Progenitor cell of endocrine pancreas (in vitro differentiated cells): ENCODE measurements at places on chromosomes 11 and 22. TPM values are rescaled to one million over a fixed set of nuclear protein-coding genes. Genes with fewer than 3 reads are reported as not detected.

The CREB3L1 gene
- total RNA-seq = 9.5 and 9.6 TPM in 2 replicates

The PEX16 gene
- 28.0 and 34.6 TPM in 2 replicates for total RNA-seq

The UPK3A gene
- total RNA-seq = 0.57 and 1.9 TPM in 2 replicates

DNA sequence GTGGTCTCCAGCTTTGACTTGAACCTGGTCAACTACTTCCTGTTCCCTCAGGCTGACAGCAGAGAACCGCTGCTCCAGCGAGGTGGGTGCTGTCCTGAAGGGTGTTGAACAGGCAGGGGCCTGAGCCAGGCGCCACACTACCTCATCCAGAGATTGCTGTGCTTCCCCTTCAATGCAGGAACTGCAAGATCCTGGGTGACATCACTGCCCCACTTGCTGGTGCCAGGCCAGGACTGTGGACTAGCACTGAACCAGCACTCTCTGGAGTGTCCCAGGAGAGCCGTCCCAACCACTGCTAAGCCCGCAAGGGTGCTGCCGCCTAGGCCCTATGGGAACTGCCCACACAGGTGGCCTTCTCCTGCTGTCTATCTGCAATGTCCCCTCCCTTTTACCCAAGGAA, 51.7 kb downstream of the GAB4 start:
- no peaks in the 10 kb centered on the region for H3K27me3 ChIP-seq
- no peak overlapping the region for H3K4me3 ChIP-seq
- no peaks in the 10 kb centered on the region for H3K36me3 ChIP-seq
- DNase-seq = no peak

DNA sequence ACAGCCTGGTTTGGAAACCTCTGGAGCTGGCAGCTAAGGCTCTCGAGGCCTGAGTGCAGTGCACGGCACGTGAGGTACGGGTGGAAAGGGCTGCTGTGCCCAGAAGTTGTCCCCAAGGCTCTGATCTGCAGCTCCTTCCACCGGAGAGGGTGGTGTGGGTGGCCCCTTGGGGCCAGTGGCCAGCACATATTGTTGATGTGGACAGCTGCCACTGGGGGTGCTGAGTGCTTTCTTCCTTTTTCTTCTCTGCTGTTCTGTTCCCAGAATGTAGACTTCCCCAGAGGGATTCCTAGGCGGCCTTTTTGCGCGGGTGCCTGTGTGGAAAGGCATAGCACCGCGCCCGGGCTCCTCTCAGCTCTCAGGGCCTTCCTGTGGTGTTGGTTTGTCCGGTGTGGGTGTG, 1476.5 kb downstream of the TBC1D22A start:
- no peak overlapping the region for H3K4me3 ChIP-seq
- no peaks in the 10 kb centered on the region for H3K4me1 ChIP-seq
- DNase-seq = no peak
- H3K36me3 ChIP-seq = no peaks in the 10 kb centered on the region

GRCh38 chr22:31271485-31271884, 20.8 kb downstream of the PIK3IP1 start:
- no peaks in the 10 kb centered on the region for H3K27me3 ChIP-seq
- H3K27ac ChIP-seq = peak overlapping the region; percentile 13
- peaks cover 13% of the 10 kb centered on the region for H3K4me1 ChIP-seq
- peaks cover 25% of the 10 kb centered on the region for H3K36me3 ChIP-seq

DNA sequence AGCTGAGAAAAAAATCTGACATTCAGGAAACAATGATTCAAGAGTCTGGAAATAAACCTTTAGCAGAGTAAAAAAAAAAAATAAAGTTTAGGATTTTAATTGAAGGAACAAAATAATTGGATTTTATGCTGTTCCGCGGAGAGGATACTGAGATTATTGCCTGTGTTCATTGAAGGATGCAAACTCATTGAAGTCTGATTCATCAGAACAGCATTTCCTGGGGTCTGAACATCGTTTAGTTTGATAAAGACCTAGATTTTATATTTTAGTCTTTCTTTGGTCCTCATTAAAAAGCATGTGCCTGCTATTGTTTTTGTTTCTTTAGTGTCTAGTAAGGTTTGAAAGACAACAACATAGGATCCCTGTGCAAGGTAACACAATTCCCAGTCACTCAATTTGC, 4.5 kb downstream of the TLCD5 start:
- H3K4me3 ChIP-seq = no peak overlapping the region
- H3K27me3 ChIP-seq = no peaks in the 10 kb centered on the region
- DNase-seq = no peak
- peaks cover 9% of the 10 kb centered on the region for H3K4me1 ChIP-seq
- no peak overlapping the region for H3K27ac ChIP-seq

DNA sequence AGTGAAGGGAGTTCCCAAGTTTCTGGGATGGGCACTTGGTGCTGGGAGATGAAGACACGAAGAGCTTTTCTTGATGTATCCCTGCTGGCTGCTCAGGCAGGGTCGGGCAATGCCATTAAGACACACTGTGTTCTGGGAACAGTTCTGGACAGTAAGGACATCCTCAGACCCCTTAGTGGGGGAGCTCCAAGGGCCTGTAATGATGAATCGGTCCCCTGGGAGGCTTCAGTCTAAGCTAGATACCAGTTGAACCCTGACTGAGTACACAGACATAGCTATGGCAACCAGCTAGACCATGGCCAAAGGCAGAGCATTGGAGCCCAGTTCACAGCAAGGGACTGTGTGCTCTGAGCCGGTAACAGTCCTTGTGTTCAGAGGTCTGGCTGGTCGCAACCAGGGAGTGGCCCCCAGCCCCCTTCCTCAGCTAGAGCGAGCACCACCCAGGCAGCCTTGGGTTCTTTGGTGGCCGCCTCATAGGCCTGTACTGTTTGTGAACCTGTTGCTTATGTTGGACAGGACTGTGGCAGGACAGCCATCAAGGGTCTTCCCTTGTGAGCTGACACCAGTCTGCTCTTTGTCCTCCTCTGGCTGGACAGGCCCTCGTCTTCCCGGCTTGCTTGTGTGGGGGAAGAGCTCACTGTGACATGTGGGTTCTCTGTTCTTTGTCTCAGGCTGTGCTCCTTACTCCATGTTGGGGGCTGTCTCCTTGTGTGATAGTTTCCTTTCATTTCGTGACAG, 25.0 kb downstream of the MED15 start:
- H3K27me3 ChIP-seq = no peaks in the 10 kb centered on the region
- H3K27ac ChIP-seq = peak overlapping the region; percentile 60
- H3K4me3 ChIP-seq = no peak overlapping the region
- no peak for DNase-seq
- H3K4me1 ChIP-seq = peaks cover 2% of the 10 kb centered on the region
- H3K36me3 ChIP-seq = peaks cover 8% of the 10 kb centered on the region

- no peak for DNase-seq
- H3K4me1 ChIP-seq = no peaks in the 10 kb centered on the region
- no peak overlapping the region for H3K4me3 ChIP-seq
Observed at GRCh38 chr11:6127881-6128280, 20.4 kb downstream of the OR56B4 start.
